ENCODE measurements at places on chromosomes 3 and 15. TPM values are rescaled to one million over a fixed set of nuclear protein-coding genes. Genes with fewer than 3 reads are reported as not detected.

Gene ROBO1
- total RNA-seq, result 169 TPM

- DNase-seq, result no peak
Observed at GRCh38 chr3:89002191-89002590, 105.2 kb upstream of the EPHA3 start.

GRCh38 chr3:141487521-141488252 is 860 bp downstream of the RASA2 start:
- DNase-seq, result peak; percentile 87

GRCh38 chr3:150623945-150624344 is 20.8 kb downstream of the SELENOT start:
- DNase-seq, result no peak

- peak; percentile 37 for DNase-seq
Observed at GRCh38 chr15:90637693-90638092, 79.5 kb upstream of the BLM start.

GRCh38 chr3:37129871-37130270 is 44.5 kb downstream of the LRRFIP2 start:
- no peak for DNase-seq

GRCh38 chr3:186022931-186023330 is 85.1 kb upstream of the TRA2B start:
- DNase-seq, result no peak
